ENCODE measurements at places on chromosomes 7 and 10.

GRCh38 chr7:14739168-14739840, 163.2 kb downstream of the DGKB start:
- no peak for DNase-seq

DNA sequence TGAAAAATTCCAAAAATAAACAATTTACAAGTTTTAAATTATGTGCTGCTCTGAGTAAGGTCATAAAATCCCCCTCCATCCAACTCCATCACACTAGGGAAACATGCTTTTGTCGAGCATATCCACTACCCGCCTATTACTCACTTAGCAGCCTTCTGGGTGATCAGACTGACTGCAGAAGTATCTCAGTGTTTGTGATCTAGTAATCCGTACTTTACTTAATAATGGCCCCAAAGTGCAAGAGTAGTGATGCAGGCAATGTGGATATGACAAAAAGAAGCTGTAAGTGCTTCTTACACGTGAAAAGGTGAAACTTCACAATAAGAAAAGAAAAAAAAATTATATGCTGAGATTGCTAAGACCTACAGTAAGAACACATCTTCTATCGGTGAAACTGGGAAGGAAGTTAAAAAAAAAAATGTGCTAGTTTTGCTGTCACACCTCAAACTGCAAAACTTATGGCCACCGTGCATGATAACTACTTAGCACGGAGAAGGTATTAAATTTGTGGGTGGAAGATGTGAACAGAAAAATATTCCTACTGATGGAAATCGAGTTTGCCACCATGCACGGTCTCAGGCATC, 43.2 kb downstream of the SEMA3C start:
- no peak for DNase-seq

- no peak for DNase-seq
Measured at GRCh38 chr7:144659211-144659610, 176.6 kb downstream of the TPK1 start.

DNA sequence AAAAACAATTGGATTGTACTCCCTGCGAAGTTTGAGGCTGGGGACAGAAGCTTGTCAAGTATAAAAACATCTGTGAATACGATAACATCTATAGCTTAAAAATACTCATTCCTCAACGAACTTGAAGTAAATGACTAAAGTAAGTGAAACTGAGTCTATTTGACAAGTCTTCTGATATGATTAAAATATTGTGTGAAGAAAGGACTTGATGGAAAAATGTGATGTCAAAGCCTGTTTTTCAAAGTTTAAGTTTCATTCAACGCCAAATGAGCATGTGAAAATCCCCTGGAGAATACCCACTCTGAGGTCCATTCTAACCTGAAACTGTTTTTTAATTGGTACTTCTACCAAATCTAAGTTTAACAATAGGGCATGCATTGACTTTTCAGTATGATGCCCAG, 122.3 kb upstream of the MDFIC start:
- DNase-seq: no peak

DNA sequence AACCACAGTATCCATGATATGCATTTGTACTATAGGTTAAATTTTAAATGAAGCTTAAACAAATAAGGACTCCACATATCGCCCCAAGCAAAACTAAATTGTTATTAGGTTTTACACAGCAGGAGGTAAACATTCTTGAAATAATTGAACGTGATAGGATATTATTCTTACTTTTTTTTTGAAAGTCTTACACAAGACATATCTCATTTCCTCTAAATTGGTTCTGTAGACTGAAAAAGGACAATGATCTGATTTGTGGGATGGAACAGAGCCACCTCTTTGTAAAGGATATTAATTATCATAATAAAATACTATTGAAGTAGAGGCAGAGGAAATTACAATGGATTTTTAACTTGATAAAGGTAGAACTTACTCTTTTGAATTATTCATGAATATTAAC, 155.1 kb upstream of the SEMA3D start:
- DNase-seq: no peak

GRCh38 chr10:70188768-70189167, 18.5 kb upstream of the SAR1A start:
- no peak for DNase-seq

GRCh38 chr10:103879831-103880230, 24.5 kb upstream of the SH3PXD2A start:
- DNase-seq: no peak

Measured in CD4-positive, alpha-beta T cell treated with Interleukin-15 for 1 hour (primary cell).